ENCODE measurements at places on chromosomes 2 and 18.

DNA sequence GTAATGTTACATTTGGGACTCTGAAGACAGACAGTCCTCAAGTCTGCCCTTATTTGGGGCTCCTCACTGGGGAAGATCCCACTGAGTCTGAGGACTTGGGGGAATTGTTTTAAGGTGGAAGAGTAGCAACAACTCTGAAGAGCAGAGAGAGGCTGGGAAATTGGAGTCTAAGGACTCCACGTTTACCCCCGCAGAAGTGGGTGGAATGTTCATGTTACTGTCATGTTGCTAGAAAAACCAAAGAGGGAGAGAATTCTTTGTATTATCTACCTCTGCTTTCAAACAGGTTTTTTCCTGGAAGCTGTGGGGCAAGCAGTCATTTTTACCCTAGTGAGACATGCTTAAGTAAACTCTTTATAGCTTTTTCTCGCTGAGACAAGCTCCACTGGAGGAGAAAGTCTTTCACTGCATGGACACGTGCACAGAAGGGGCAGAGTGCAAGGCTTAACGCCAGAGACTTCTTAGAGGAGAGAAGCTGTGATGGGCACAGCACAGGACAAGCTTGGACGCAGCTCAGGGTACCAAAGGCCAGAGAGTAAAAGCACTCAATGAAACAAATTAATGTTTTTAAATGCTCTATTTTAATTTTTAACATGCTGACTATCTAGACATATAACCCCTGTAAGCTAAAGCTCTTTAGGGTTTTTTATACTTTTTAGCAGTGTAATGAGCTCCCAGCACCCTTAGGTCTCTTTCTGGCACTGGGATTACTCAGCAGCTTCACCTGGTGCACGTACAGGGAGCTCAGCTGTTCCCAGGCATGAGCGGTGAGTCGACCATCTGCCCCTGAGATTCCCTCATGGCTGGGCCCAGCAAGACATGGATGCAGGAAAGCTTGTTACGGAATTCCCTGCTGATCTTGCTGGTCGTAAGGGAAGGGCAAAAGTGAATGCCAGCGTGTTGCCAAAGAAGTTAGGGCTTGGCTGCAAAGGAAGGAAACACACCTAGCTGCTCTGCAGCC, 54.5 kb upstream of the BIN1 start:
- no peak for DNase-seq

DNA sequence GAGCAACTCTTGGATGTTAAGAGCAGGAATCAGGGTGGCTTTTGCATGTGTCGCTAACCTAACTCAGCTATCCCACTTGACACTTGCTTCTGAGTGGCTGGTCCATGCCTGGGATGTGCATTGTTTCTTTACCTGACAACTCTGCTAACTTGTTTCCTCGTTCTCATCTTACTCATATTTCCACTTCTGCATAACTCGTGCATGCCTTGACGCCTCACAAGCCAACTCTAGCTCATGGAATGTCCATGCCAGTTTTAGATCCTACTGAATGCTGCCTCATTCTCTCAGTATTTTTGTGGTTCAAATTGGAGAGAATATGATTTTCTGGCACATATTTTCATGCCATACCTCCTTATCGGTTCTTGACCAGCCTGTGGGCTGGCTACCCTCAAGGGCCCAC, 52.5 kb downstream of the CDCA7 start:
- DNase-seq: no peak

DNA sequence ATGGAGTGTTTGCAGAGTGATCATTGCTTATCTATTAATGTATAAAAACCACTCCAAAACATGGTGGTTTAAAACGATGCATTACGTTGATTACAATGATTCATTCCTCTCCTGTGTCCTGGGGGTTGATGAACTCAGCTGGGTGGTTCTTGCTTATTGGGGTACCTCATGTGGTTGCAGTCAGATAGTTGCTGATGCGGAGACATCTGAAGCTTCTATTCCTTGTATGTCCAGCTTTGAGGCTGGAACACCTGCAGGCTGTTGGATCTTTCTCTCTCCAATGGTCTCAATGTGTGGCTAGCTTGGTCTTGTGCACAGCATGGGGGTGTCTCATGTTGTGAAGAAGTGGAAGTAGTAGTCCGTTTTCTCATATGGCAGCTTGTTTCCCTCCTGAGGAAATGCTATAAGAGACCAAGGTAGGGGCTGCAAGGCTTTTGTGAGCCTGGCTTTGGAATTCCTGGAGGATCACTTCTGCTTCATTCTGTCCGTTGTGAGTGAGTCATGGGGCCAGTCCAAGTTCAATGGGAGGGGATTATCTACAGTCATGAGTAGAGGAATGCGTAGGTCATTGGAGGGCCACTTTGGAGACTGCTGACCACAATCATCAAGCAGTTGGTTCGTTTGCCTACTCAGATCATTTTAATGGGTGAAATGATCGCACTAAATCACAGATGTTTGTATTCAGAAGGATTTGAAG, 601.0 kb downstream of the SLC4A3 start:
- no peak for DNase-seq

DNA sequence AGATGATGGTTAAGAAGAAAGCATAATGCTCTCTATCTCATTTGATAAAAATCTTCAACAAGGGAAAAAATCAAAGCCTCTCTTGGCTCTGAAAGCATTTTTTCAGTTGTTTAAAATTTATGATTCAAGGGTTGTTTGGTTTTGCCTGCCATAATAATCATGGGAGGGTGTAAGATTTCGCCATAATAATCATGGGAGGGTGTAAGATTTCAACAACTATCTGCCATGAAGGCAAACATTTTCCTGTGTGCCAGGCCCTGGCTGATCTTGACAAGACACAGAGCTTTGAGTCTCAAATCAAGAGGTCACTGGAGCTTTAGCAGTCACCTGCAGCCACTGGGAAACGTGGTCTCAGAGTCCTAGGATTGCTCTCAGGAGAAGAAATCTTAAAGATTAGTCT, 175.1 kb upstream of the PIEZO2 start:
- no peak for DNase-seq

DNA sequence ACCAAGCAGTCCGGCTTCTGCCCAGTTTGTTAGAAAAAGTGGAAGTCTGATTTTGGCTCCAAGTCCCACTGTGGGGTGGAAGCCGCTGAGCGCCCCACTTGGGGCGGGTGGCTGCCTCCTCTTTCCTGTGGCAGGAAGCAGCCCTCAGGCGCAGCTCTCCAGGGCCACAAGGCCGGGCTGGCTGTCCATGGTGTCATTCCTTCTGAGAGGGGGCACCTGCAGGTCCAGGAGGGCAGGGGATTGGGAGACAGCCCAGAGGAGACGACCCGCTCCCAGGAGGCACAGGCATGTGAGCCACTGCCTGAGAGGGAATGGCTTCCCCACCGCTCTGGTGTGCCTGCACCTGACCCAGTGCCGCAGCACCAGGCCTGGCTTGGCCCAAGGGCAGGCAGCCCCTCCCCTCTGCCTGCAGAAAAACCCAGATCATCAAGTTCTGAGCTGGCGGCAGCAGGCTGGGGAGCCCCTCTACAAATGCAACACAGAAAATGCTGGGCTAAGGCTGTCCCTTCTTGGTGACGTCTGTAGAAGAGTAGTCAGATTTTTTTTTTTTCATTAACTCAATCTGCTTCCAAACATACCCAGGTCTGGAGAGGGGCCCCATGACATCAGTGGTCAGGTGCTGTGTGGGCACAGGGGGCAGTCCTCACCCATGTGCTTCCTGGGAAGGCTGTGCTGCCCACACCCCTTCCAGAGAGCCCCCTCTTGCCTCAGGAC, 38.4 kb downstream of the HS6ST1 start:
- no peak for DNase-seq

DNA sequence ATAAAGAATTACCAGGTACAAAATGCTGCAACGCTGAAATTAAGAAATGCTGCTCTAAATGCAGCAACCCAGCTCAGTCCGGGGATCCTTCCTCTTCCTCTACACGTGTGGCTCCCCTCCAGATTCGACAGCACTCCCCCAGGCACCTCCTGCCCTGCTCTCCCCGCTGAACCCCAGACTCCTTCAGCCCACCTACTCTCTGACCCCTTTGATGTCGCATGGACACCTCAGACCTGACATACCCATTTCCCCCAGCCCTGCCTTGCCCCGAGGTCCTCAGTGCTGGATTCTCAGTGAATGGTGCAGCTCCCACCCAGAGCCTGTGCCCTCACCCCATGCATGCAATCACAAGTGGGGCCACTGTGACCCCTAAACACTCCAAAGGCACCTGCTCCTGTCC, 4.6 kb upstream of the ADRA2B start:
- no peak for DNase-seq

DNA sequence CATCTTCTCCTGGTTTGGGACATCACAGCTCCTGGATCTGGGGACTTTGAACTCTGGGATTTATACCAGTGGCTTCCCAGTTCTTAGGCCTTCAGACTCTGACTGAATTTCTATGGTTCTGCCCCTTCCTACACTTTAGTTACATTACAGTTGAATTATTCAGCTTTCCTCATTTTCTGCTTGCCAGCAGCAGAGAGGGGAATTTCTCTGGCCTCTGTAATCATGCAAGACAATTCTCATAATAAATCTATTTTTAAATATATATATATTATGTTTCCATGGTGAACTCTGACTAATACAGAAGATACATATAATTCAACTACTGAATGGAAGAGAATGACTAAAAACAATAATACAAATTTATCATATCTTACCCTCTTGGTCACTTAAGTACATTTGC, 1478.6 kb upstream of the ACVR2A start:
- no peak for DNase-seq

GRCh38 chr2:100137866-100138570, 4.4 kb downstream of the AFF3 start:
- DNase-seq: no peak

- DNase-seq: no peak
Observed at GRCh38 chr18:35410561-35410960, 33.4 kb upstream of the ZNF396 start.

DNA sequence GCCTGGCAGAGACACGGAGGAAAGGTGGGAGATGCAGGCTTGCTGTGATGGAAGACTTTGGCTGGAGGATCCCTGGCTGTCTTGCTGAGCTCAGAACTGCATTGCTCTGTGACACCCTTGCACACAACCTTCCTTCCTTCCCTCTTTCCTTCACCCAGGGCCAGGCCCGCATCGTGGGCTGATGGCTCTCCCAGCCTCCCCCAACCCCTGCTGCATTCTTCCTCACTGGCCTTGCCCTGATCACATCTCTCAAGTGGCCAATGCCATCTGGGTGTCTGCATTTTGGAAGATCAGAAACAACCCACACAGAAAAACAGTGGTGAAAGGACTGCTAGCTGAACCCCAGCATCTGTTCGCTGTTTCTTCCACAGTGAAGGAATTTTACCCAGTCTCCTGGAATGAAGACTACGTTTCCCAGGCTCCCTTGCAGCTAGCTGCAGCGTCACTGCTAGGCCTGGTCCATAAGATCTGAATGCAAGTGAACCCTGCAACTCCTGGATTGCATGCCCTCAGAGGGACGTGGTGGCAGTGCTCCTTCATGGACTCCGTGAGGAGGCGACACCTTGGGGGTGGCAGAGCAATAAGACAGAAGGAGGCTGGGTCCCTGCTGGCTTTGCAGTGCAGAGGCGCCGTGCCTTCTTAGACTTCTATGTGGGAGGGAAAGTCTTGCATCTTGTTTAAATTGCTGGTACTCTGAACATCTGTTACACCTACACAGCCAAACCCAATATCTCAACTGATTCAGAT, 78.9 kb upstream of the YWHAQ start:
- no peak for DNase-seq

Measured in T follicular helper cell (primary cell).